ENCODE measurements at places on chromosomes 13 and 19. TPM values are rescaled to one million over a fixed set of nuclear protein-coding genes. Genes with fewer than 3 reads are reported as not detected.

The NUMBL gene
- total RNA-seq = 10.1 TPM

The HRC gene
- total RNA-seq = 901 TPM

The KCNN1 gene
- not detected for total RNA-seq

The TMC4 gene
- 0.59 TPM for total RNA-seq

The FKBP8 gene
- 171 TPM for total RNA-seq

The CD37 gene
- total RNA-seq = 2.7 TPM

GRCh38 chr19:18274781-18275356, 617 bp upstream of the IQCN start:
- H3K27ac ChIP-seq = peak overlapping the region; percentile 72
- H3K27me3 ChIP-seq = no peaks in the 10 kb centered on the region
- peak; percentile 89 for DNase-seq
- peaks cover 54% of the 10 kb centered on the region for H3K4me1 ChIP-seq

- no peak overlapping the region for H3K4me3 ChIP-seq
- no peaks in the 10 kb centered on the region for H3K27me3 ChIP-seq
- H3K4me1 ChIP-seq = peaks cover 63% of the 10 kb centered on the region
- H3K27ac ChIP-seq = peak overlapping the region; percentile 99
- no peak for DNase-seq
- no peaks in the 10 kb centered on the region for H3K36me3 ChIP-seq
Measured at GRCh38 chr19:11265785-11266236, 3.5 kb upstream of the DOCK6 start.

DNA sequence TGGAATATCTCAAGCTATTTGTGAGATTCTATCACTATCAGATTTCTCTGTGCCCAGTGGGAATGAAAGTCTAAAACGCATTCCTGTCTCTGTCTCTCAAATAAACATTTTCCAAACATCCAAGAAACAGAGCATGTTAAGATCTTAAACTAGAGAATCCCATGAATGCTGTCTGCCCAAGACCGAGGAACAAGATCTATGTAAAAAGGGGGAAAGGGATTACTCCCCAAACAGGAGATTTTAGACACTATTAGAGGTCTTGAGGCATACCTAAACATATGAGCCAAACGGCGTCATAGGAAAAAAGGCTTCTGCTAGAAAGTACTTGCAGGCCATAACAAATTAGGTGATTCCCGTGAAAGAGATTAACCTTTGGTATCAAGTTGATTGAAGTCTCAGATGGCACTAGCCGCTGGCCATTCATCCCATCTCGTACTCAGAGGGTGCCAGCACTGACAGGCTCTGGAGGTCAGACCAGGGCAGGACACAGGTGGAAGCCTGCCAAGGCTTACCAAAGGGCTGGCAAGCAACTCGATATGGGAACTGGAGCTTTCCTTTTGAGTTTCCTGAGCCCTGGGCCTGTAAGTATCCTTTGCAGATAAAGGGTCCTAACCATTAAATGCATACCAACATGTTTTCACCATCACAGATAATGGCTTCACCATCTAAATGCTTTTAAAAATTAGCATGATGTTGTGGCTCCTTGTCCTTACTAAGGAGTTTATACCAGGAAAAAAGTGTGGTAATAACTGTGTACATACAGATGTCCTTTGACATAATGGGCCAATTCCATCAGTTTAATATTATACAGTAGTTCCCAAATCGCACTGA, 225.2 kb downstream of the FOXO1 start:
- peak; percentile 82 for DNase-seq
- H3K36me3 ChIP-seq = no peaks in the 10 kb centered on the region
- H3K27me3 ChIP-seq = no peaks in the 10 kb centered on the region
- H3K4me3 ChIP-seq = no peak overlapping the region
- H3K4me1 ChIP-seq = peaks cover 78% of the 10 kb centered on the region

DNA sequence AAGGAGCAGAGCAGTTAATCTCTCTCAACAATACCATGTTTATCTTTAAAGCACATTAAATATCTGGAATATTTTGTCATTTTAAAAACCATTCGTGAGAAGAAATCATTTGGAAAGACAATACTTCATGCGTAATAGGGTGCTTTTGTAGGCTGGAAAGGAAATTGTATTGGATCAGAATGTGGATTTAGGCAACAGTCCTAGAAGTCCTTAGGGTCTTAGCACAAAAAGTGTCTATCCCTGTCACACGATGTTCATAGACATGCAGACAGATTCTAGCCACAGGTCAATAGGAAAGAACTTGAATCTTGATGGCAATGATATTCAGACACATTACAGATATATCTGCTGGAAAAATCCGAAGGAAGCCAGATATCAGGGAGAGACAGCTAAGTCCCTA, 156.0 kb downstream of the KCTD12 start:
- no peaks in the 10 kb centered on the region for H3K36me3 ChIP-seq
- no peaks in the 10 kb centered on the region for H3K27me3 ChIP-seq
- H3K4me3 ChIP-seq = no peak overlapping the region
- H3K27ac ChIP-seq = no peak overlapping the region
- DNase-seq = no peak
